Renal pelvis (tissue), 12 donors: ENCODE measurements at places on chromosomes 4 and X. TPM values are rescaled to one million over a fixed set of nuclear protein-coding genes. Genes with fewer than 3 reads are reported as not detected.

- DNase-seq, result no peak
Observed at GRCh38 chr4:7487998-7488671, 53.4 kb upstream of the PSAPL1 start.

GRCh38 chrX:107825698-107826237, at the start of gene MID2:
Gene MID2 (plus strand): TSS chrX:107825866. CDS start chrX:107826427, 561 bp downstream.
- peak; percentile 59 for DNase-seq

DNA sequence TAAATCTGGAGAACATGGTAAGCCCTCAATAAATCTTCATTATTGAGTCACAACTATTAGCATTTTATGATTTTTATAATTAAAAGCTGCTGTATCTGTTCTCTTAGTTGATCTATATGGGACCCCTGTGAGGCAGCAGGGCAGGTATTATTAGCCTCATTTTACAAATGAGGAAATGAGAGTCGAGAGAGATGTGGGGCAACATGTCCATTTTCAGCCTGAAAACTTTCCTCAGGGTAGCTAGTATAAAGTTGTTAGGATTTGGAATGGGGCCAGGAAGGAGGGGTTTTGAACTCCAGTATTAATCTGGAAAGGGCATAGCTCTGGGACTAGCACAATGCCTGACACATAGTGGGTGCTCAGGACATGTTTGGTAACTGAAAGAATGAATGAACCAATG, 191.7 kb upstream of the GPC4 start:
- no peak for DNase-seq

DNA sequence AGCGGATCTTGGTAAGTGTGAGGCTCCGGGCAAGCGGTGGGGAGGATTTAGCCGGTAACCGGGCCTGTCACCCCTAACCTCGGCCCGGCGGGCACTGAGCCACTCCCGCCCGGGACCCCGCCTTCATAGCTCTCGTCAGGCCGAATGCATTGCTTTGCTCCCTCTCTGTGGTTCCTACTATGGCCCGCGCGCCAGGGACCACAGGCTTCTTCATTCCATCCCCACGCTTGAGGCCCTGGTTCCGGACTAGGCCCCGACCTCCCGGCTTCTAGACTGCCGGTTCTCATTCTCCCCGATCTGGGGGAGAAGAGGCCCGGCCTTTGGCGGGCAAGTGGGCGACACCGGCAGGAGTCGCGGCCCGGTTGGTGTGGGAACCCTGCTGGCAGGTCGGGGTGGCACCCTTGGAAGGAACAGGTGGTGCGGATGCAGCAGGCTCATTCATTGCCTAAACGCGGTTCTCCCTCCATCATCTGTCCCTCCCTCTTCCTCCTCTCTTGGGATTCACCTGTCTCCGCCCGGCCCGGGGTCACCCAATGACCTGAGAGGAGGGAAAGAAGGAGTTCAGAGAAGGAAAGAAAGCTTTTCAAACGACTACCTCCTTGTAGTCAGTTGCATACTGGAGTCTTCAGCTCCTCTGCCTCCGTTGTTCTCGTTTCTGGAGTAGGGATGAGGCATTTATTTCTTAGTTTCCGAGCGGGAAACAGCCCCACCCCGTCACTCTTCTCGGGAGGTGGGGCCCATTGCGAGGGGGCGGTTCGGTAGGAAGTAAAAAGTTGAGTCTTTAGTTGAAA, at the start of gene NDUFC1:
Gene NDUFC1, minus strand, starts transcription at position 657 of the 791 bp plus-strand sequence. CDS start 6,679 bp downstream, outside the sequence.
- peak; percentile 49 for DNase-seq

- no peak for DNase-seq
Observed at GRCh38 chrX:39869846-39870601, 227.7 kb downstream of the BCOR start.

DNA sequence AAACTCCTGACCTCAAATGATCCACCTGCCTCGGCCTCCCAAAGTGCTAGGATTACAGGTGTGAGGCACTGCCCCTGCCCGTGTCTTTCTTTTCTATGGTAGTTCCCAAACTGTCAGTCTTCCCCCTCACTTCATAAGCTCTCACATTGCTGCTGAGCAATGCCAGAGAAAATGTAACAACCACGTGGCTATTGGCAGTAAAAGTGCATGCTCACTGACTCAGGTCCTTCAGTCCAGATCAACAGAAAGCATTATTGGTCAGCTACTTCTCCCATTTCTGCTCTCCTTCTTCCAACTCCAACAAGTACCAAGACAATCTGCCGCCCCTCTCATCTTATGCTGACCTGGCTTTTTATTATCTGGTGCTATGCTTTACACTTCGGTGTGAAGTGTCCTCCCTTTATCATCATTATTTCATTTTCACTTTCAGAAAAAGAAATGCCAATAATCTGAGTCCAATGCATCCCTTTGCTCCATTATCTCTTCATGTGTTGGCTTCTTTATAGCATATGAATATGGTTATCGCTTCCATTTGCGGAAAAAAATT, 133.8 kb upstream of the UGT8 start:
- DNase-seq, result no peak

DNA sequence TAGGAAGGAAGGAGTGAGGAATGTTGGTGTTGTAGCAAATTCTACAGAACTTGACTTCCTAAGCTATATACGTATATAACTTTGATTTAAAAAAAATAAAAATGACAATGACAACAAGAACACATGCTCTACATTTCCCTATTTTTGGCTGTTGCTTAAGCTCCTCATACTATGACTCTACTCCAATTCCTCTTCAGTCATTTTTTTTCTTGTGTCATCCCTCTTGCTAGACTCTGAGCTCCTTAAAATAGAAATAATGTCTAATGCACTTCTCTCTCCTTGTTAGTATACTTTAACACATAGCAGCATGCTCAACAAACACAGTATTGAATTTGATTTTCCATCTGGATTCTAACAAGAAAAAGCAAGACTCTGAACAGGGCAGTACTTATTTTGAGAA, 144.0 kb downstream of the HDX start:
- DNase-seq, result no peak

DNA sequence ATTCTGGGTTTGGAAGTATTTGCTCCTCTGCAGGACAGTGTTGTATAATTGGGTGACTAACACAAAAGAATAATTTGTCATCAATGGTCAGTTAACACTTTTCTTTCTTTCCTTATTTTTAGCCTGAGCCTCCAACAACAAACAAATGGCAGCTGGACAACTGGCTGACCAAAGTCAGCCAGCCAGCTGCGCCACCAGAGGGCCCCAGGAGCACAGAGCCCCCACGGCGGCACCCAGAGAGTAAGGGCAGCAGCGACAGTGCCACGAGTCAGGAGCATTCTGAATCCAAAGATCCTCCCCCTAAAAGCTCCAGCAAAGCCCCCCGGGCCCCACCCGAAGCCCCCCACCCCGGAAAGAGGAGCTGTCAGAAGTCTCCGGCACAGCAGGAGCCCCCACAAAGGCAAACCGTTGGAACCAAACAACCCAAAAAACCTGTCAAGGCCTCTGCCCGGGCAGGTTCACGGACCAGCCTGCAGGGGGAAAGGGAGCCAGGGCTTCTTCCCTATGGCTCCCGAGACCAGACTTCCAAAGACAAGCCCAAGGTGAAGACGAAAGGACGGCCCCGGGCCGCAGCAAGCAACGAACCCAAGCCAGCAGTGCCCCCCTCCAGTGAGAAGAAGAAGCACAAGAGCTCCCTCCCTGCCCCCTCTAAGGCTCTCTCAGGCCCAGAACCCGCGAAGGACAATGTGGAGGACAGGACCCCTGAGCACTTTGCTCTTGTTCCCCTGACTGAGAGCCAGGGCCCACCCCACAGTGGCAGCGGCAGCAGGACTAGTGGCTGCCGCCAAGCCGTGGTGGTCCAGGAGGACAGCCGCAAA, 106.0 kb downstream of the KLHL8 start:
- DNase-seq, result no peak

- no peak for DNase-seq
Observed at GRCh38 chr4:3010998-3011397, 47.6 kb downstream of the GRK4 start.

GRCh38 chrX:9071031-9071650, 37.2 kb upstream of the FAM9B start:
- DNase-seq, result no peak

DNA sequence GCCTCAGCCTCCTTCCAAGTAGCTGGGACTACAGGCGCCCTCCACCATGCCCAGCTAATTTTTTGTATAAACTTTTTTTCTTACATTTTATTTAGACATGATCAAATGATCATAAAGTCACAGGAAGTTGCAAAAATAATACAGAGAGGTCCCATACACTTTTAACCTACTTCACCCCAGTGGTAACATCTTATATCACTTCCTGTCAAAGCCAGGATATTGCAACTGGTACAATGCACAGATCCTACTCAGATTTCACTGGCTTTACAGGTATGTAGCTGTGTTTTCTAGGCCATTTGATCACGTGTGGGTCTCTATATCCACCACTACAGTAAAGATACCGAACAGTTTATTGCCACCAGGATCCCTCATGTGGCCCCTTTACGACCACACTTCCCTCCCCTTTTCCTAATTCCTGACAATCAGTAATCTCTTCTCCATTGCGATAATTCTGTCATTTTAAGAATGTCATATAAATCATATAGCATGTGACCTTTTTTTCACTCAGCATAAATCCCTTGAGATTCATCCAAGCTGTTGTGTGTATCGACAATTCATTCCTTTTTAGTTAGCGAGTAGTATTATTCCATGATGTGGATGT, 18.0 kb downstream of the RPS6KA3 start:
- no peak for DNase-seq

DNA sequence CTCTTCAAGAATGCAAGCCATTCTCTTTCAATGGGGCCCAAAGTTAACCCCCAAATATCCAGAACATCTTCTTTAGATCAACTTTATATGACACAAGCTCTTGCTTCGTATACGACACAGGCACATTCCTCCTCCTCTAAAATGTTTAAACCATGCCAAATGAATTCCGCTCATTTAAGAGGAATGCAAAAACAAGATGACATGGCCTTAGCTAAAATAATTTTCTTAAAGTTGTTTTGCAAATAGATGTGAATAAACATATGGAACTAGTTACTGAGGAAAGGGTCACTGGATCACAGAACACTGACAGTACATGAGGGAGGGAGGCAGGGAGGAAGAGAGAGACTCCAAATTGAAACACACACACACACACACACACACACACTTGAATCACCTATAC, 97.4 kb downstream of the RASL11B start:
- DNase-seq, result peak; percentile 69

DNA sequence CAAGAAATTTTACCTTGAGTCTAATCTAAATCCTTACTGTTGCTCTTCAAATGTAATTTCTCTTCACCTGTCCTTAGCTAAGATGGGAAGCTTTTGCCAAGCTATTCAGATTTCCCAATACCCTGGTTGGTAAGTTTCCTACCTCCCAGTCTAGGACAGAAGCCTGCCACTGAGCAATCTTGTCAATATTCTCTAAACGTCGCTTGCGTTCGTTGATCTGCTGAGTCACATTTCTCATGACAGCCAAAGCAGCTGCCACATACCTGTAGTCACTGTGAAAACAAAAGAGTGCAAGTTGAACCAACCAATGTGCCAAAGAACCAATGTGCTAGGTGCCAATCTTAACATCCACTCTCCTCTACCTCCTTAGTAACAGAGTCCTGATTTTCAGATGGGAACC, 111.1 kb downstream of the ARHGEF9 start:
- no peak for DNase-seq

DNA sequence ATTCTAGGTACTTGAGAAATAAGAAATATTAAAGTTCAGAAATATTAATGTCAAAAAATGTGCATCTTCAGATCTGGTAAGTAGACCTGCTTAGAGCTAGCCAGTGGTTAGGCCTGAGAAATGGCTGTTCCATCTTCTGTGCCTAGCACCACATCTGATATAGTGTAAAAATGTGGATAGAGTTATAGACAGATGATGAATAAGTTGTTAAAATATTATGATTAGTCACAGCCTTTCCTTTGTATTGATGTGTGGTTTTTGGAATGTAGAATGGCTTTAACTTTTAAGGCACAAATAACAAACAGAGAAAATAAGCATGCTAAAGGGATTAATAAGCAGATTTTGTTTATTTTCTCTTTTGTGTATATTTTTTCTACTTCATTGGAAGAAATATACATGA, 133.5 kb upstream of the NUDT6 start:
- no peak for DNase-seq

GRCh38 chr4:10639664-10640063, 44.9 kb downstream of the CLNK start:
- DNase-seq, result no peak

DNA sequence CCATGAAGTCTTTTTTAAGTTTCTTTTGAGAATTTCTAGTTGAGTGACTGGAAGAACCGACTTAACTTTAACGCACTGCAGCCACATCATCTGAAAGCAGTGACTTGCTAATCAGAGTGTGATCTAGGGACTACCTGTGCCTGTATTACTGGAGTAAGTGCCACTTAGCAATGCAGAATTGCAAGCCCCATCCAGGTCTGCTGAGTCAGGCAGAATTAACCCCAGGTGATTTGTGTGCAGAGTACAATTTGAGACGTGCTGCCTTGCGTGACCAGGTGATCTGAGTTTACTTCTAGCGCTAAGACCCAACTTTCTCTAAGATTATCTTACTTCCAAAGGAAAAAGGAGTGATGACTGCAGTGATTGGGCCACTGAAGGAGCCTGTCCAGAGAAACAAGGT, 85.3 kb downstream of the CLCN4 start:
- DNase-seq, result no peak

GRCh38 chr4:101242441-101242840, 104.9 kb downstream of the PPP3CA start:
- no peak for DNase-seq

DNA sequence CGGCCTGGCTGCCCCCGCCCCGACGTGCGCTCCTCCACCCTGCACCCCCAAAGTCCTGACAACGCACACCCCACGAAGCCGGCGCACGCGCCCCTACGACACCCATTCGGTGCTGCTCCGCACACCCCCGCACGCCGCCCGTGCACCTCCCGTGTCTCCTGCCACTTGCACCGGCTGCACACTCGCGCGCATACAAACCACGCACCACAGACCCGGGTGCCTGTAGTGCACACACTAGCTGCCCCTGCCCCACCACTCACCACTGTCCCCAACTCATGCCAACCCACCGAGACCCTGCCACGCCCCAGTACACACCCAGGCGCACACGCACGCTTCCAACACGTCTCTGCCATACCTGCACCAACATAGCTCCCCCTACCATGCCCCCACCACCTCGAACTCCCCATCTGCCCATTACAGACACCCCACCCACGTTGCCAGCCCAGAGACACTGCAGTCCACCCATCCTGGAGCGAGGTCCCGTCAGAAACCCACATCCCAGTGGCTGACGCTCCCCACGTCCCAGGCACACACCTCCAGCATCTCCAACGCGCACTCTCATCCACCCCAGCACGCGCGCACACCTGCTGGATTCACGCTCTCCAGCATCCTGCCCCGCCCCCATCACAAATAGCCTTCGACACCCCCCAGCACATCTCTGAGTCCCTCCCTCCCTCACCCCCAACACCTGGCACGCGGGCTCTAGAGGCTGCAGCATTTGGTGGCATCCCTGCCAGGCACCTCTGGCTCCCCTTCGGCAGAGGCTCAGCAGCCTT, 4.2 kb upstream of the DUSP9 start:
- DNase-seq, result no peak

GRCh38 chr4:80393970-80394250, 58.4 kb downstream of the CFAP299 start:
- no peak for DNase-seq

The MXRA5 gene
- polyA plus RNA-seq, result 13.1 TPM

The AASDH gene
- polyA plus RNA-seq, result 23.6 TPM

The TCP11X2 gene
- polyA plus RNA-seq, result 0.97 TPM

The OPN1MW gene
- not detected for polyA plus RNA-seq

The ARL9 gene
- 1.9 TPM for polyA plus RNA-seq

The GC gene
- polyA plus RNA-seq, result 0.26 TPM

The OCIAD2 gene
- polyA plus RNA-seq, result 210 TPM

The TRIM61 gene
- polyA plus RNA-seq, result 3.7 TPM

The PGRMC2 gene
- 117 TPM for polyA plus RNA-seq

The SPINK2 gene
- polyA plus RNA-seq, result not detected

The RAB39B gene
- 2.8 TPM for polyA plus RNA-seq

The GPRASP3 gene
- polyA plus RNA-seq, result 18.8 TPM

The SLC26A1 gene
- polyA plus RNA-seq, result 14.2 TPM

The SMARCA1 gene
- polyA plus RNA-seq, result 109 TPM
